Fibroblast of skin of right biceps (primary cell): ENCODE measurements at places on chromosomes 1 and 21.

- DNase-seq, result no peak
These were observed 184.2 kb upstream of the RAB4A start for GRCh38 chr1:229086686-229087085.

- DNase-seq, result no peak
These were observed 65.8 kb downstream of the CD247 start for GRCh38 chr1:167452483-167452882.

GRCh38 chr1:41242342-41243078 is 404 bp upstream of the SCMH1 start:
- no peak for DNase-seq

DNA sequence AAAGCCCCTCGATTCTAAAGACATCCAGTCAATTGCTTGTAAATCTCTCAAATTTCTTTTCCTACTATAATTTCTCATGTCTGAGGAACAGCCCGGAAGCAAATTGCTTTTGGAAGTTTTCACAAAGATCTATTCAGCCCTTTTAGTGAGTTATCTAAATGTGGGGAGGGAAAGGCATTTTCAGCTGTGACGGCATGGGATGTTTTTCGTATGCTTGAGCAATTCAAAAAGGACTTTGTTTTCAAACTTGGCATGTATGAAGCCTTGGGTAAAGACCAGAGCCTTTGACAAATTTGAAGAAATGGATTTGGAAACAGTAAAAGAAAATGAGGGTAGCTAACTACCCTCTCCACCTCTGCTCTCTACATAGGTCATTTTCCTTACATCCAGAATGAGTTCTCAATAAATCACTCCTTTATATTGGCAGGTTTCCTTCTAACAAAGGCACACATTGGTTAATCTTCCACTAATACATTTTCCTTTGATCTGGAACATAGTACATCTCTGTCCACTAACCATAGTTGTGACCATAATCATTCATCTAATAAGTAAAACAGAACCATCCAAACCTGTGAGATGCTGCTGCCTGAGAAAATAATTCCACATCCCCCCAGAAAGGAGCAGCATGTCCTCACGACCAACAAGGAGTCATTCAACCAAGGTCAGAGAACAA is 66.1 kb upstream of the ADAM30 start:
- no peak for DNase-seq

- DNase-seq, result no peak
These were observed 12.5 kb downstream of the PODN start for GRCh38 chr1:53074313-53075154.

DNA sequence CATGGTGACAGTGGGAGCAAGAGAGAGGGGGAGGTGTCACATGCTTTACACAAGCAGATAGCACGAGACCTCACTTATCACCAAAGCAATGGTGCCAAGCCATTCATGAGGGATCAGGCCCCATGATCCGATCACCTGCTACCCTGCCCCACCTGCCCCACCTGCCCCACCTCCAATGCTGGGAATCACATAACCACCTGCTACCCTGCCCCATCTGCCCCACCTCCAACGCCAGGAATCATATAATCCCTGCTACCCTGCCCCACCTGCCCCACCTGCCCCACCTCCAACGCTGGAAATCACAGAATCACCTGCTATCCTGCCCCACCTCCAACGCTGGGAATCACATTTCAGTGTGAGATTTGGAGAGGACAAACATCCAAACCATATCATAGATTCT is 10.6 kb upstream of the AIRE start:
- DNase-seq, result no peak

- peak; percentile 33 for DNase-seq
These were observed 12.9 kb upstream of the NUF2 start for GRCh38 chr1:163308811-163309210.

- no peak for DNase-seq
These were observed 15.1 kb downstream of the THEMIS2 start for GRCh38 chr1:27887215-27888021.

DNA sequence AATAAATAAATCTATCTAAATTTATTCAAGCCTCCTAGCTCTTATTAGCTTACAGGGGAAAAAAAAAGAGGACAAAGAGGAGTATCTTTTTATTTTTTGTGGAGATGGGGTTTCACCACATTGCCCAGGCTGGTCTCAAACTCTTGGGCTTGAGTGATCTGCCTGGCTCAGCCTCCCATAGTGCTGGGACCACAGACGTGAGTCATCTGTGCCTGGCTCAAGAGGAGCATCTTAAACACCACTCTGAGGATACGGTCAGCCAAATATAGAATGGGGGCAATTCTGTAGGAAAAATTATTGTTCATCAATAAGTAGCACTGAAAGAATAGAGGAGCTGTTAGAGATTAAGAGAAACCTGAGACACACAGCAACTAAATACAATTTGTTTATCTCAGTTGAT is 24.1 kb downstream of the SLC45A3 start:
- DNase-seq, result peak; percentile 30

DNA sequence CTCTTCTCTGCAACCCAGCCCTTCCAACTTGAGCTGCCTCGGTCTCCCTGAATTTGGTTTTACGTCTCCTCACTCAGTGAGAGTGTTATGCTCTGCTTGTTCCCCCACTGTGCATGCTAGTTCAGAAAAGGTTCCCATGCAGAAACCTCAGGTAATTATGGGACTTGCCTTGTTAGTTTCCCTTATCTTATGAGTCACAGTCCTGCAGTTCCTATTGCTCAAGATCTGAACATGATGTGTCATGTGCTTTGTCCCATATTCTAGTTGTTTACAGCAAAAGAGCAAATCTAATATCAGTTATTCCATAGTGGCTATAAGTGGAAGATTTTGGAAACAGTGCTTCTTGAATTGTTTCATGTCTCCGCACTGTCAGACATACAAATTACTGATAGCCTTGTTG is 74.4 kb downstream of the DUSP10 start:
- peak; percentile 71 for DNase-seq

DNA sequence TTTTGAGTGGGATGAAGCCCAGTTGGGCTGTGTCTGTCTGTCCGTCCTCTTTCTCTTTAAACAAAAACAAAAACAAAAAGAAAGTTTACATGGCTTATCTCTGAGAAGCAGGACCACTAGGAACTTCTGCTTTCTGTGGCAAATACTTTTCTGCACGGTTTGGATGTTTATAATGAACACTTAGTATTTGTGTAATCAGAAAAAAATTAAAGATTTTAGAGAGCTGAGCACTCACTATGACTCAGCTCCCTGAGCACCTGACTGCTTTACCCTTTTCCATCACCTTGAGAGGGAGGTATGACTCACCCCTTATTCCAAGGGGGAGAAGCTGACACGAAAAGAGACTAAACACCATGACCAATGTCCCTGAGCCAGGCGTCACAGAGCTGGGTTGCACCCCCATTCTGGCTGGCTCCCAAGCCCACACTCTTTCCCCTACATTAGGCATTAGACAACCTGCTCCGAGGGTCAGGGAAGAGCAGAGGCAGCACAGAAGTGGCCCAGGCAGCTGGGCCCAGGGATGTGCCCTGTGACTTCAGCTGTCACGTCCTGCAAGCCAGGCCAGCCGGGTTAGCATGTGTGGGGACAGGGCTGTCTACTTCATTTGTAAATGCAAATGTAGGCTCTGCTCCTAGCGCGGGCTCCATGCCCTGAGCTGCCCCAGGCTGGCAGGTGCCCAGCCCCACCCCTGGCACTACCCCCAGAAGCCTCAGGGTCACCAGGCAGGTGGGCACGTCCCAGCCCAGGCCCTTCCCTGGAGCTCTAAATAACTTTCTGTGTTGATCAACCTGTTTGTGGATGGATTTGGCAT is 30.4 kb downstream of the RAP1GAP start:
- peak; percentile 27 for DNase-seq

- no peak for DNase-seq
These were observed 11.8 kb upstream of the MARK1 start for GRCh38 chr1:220516014-220516721.

- no peak for DNase-seq
These were observed 158.4 kb downstream of the CASZ1 start for GRCh38 chr1:10637834-10638558.

DNA sequence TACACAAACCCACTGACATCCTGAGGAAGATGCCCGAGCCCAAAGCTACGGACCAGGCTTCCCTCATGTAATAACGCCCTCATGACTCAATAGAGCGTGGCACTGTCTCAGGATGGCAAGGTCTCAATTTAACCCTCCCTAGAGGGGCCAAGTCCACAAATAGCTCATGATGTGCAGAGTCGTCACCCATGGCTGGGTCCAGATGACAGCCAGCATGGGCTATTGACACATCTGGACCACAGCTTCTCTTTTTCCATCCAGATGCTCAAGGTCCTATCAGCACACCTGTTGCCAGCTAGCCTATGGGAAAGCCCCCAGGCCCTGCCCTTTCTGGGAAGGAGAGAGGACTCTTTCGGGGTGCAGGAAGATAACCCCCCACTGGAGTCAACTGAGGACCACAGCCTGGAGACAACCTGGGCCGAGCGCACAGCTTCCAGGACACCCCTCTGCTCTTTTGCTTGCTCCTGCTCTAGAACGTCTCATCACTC is 2.8 kb downstream of the LAPTM5 start:
- DNase-seq, result no peak

- DNase-seq, result no peak
These were observed 36.0 kb upstream of the TENT5C start for GRCh38 chr1:117569856-117570255.

GRCh38 chr1:112146201-112146715 is 156.8 kb upstream of the KCND3 start:
- DNase-seq, result no peak

DNA sequence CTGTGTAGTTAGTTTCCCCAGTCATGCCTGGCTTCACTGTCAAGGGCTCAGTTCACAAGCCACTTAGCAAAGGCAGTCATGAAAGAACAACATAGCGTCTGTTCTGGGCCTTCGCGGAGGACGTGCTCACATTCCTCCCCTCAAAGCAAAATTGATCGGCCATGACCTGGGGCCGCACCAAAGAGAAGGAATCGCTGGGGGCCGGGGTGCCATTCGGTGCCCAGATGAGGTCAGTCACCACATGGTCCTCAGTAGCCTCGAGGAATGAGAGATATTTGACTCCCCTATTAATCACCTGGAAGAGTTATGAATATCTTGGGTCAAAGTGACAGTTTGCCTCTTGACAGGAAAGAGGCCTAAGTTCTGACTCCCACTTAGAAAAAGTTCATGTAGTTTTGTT is 251.1 kb upstream of the JUN start:
- DNase-seq, result no peak

- peak; percentile 80 for DNase-seq
These were observed 171.1 kb downstream of the TOMM20 start for GRCh38 chr1:234957330-234958065.

GRCh38 chr21:31142600-31142999 is 104.3 kb upstream of the KRTAP19-8 start:
- DNase-seq, result no peak

GRCh38 chr1:180981596-180982387 is 40.9 kb downstream of the STX6 start:
- no peak for DNase-seq

DNA sequence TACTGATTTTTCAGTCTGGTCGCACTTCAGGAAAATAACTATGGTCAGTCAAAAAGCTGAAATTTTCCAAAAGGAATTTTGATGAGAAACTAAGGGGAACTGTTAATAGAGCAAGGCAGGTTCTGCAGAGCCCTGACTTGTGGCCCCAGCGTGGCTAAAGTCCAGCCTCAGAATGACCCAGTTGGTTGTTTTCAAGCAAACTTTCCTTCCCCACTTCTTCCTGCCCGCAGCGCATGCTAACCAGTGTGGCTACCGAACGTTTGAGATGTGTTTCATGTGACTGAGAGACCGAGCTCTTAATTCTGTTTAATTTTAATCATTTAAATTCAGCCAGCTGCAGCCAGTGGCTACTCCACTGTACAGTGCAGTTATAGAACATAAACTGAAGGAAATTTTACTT is 6.2 kb upstream of the IL10RB start:
- no peak for DNase-seq

DNA sequence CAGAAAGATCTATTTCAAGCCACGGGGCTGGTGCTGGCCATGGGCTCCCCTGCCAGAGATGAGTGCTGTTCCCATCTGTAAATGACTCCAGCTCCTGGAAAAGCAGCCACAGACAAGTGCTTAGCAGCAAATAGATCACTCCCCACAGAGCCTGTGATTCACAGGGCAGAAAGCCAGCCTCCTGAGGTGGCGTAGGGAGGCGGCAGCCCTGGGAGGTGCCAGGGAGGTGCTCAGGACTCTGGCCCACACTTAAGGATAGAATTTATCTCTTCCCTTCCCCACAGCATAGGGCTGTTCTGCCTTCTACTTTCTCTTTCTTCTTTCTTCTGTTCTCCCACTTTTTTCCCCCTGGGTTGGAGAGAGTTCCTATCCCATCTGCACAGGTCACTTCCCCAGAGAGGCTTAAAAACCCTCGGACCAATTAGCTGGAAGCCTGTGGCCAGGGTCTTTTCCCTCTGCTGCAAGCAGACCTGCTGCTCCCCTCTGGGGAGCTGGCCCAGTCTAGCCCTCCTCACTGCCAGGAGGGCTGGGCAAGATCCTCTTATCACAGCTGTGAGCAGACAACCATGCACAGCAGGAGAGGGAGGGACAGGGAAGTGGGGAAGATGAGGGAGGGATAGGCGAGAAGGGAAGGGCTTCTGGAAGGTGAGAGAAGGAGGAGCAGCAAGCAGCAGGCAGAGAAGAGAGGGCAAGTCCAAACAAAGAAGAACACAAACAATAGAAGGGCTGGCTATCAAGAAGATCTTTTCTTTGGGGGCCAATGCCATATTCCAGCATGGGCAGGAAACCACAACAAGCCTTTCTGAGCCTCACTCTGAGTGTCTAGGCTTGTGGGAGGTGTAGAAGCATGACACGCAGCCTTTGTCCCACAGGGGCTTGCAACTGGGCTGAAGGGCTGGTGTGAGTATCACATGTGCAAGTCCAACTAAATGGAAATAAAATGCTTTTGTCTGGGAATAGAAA is 41.0 kb downstream of the KCND3 start:
- peak; percentile 9 for DNase-seq

DNA sequence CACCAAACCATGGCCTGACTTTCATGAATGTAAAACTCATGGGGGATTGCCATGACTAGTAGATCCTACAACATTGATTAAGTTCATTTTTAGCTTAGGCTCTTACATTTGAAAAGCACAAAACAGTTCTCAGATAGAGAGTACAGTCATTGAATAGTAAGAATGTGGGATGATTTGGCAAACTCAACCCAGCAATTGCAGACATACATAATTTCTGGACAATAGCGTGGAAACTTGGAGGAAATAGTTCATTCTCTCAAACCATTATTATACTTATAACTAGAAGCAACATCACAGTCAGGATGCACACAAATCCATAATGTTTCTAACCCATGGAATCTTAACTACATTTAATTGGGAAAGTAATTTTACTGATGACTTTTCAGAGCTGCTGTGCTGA is 598.2 kb downstream of the LMO4 start:
- DNase-seq, result no peak
